ENCODE measurements at places on chromosomes 6 and 20.

DNA sequence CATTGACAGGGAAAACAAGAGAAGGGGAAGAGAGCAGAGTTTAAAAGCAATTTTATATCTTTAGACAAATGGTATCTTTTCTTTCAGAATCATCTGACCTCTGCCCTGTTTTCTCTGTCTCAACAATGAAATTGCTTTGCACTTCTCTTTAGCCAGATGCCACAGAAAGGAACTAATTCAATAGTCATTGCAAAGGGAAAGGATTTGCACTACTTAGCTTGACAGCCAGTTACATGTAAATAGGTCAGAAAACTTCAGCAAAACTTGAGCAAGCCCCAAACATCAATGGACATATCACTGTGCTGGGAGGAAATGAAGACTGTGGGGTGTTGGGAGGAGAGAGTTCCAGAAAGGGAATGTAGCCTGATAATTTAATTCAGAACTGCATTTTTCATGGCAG lies 181.3 kb upstream of the FAM83B start:
- DNase-seq, result no peak

DNA sequence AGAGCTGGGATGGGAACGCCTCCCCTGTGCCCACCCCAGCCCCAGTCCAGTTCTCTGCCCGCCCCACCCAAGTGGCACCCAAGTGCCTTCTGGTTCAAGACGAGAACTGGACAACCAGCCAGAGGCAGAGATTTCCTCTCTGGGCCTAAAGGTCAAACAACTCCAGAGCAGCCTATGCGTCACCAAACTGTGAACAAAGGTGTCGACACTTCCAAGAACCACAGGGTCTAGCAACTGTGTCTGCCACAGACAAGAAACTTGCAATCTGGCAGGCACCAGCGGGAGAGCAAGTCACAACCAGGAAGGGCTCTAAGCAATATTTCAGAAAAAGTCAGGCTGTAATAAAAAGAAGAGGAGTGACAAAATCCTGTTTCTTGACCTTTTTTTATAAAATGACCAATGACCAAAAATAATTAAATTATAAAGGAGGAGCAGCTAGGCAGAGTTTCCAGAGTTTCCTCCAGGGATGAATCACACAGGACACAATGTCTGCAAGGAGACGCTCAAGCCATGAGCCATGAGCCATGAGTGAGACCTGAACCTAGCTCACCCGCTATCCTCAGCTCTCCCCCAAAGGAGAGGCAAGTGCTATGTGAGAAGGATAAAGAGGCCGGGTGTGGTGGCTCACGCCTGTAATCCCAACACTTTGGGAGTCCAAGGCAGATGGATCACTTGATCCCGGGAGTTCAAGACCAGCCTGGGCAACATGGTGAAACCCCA lies 11.1 kb downstream of the EDEM2 start:
- peak; percentile 88 for DNase-seq

- peak; percentile 83 for DNase-seq
Measured at GRCh38 chr6:155418017-155418761, 37.5 kb downstream of the NOX3 start.

GRCh38 chr6:167735084-167735950 lies 91.4 kb upstream of the AFDN start:
- no peak for DNase-seq

DNA sequence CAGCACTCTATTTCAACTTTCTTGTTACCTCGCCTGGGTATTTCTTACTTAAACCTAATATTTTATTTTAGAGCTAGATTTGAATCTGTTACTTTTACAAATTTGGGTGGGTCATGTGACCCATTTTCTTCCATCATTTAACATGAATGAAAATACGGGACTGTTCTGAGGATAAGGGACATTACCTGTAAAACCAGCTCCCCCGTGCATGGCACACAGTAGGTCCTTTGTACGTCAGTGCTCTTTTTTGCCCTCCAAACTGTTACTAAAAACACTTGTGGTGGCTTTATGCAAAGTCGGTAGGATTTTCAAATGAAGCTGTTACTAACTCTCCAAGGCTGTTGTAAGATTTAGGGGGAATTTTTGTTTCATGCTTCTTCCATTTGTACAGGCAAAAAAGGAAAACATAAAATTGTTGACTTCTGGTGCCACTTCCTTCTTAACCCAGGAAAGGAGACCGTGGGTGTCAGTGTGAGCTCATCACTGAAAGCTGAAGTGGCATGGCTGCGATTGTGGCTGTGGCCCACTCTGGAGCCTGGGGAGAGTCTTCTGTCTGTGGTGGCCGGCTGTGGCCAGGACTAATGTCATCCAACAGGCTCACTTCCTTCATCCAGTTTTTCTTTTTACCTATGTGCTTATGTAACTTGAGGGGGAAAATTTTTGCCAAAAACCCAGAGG lies 40.2 kb upstream of the PXDC1 start:
- DNase-seq, result no peak

DNA sequence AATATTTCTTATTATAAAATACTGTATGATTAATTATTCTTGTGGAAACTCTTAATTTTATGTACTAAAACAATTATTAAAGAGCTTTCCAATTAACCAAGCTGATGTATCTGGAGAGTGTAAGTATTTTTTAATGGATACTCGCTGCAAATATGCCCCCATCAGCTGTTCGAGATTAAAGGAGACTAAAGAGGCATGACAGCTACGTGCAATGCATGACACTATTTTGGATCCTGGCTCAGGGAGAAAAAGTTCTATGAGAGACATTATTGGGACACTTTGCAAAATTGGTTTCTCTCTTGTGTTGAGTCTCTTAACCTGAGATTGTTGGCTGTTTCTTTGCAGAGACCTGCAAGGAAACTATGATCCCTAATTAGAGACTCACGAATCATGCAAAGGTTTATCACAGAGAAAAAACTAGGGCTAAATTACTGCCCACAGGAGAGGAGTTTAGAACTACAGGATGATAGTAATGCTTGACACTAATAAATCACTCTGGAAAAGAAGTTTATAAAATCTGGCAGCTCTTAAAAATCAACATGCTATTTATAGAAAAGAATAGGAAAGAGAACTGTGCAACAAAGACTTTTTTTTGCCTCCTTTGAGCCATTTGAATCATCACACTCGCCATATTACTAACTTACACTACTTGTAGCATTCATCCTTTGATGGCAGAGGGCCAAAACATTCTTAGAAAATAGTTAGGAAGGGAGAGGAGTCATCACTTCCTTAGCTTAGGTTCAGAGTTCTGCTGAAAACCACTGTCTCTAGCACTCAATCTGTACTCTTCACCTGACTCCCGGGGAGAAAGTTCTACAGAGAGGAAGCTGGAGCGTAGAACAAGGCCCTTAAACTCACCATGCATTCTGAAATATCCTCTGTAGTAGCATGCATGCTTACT lies 25.3 kb downstream of the NRN1 start:
- DNase-seq, result peak; percentile 45

- no peak for DNase-seq
Measured at GRCh38 chr6:149111556-149112115, 205.9 kb upstream of the TAB2 start.

- DNase-seq, result no peak
Measured at GRCh38 chr20:23658336-23658735, 20.6 kb upstream of the CST3 start.

- DNase-seq, result peak; percentile 51
Measured at GRCh38 chr6:112330071-112330878, 16.9 kb upstream of the RFPL4B start.

GRCh38 chr6:149340200-149340599 lies 22.7 kb downstream of the TAB2 start:
- DNase-seq, result no peak

- peak; percentile 61 for DNase-seq
Measured at GRCh38 chr20:43914311-43915210, at the start of gene TOX2. TOX2 (plus strand) TSS chr20:43914852; CDS start chr20:43914892, 40 bp downstream.

GRCh38 chr6:111552958-111553357 lies 52.7 kb downstream of the TRAF3IP2 start:
- DNase-seq, result no peak

DNA sequence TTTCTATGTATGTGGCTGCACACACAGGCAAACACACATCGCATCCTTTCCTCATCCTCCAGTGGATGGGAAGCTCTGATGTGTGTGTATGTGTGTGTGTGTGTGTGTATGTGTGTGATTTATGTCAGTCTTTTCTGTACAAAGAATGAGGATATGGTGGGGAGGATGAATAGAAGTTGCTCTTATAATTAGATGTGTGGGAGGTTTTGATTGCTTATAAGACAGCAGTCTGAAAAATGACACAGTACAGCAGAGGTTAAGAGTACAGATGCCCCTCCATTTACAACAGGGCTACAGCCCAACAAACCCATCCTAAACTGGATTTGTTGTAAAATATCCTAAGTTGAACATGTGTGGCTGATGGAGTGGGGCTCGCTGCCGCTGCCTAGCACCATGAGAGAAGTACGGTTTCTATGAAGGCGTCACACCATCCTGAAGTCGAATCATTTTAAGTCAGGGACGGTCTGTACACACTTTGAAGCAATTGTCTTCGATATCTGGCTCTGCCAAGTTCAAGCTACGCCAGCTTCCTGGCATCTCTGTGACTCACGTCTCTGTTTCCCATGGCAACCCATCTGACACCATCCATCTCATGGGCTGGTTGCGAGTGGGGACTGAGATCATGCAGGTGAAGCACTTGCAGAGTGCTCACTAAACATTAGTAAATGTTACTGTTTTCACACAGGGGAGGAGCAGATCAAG lies 252.6 kb downstream of the MYLK4 start:
- DNase-seq, result peak; percentile 25

DNA sequence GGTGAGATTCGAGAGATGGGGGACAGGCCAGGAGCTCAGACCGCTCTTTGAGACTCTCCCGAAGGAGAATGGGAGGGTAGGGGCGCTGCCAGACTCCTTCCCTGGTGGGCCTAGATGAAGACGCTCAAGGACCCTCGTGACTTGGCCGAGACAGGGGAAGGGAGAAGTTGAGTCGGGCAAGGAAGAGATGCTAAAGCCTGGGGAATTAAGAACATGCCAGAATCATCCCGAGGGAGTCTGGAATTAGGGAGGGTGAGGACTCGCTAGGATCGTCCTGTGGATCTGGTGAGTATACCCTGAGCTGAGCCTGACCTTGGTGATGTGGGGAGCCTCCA lies 529 bp downstream of the UBE2C start:
- DNase-seq, result no peak

- no peak for DNase-seq
Measured at GRCh38 chr6:56999049-56999448, 44.1 kb downstream of the BEND6 start.

DNA sequence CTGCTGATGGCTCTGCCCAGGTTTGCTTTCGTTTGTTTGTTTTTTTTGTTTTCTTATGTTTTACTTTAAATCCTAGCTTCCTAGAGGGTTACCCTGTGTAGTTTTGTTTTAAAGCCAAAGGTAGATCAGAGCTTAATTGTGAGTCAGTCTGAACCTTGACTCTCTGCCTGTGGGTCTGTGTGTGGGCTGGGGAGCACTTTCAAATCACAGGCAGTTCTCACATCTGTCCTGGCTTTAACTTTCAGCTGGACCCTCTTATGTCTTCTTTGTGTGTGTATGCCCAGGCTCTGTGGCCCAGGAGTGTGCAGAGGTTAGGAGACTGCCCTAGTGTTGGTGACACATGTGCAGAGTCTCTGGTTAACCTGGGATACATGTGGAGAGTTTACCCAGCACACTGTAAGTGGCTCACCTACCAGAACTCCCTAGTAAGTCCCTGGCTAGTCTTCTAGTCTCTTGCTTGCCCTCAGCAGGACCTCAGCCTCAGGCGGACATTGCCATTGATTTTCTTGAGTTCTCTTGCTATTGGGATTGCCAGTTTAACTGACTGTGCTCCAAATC lies 19.0 kb downstream of the HIVEP1 start:
- DNase-seq, result no peak

DNA sequence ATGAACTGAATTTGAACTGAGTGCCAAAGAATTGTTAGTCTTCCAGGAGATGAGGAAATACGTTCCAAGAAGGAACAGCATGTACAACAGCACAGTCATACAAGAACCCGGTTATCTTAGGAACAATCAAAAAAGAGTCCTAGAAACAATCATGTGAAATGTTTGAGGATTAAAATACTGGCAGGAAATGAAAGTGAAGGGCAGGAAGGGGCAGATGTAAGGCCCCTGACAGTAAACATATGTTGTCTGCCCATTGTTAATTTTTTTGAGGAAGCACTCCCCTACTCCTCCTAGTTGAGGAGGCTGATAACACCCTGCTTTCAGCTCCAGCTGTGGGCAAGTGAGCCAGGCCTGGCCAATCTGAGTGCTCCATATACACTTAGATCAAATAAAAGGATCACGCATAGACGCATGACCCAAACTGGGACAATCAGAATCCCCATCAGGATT lies 220.9 kb downstream of the HACE1 start:
- DNase-seq, result peak; percentile 94

DNA sequence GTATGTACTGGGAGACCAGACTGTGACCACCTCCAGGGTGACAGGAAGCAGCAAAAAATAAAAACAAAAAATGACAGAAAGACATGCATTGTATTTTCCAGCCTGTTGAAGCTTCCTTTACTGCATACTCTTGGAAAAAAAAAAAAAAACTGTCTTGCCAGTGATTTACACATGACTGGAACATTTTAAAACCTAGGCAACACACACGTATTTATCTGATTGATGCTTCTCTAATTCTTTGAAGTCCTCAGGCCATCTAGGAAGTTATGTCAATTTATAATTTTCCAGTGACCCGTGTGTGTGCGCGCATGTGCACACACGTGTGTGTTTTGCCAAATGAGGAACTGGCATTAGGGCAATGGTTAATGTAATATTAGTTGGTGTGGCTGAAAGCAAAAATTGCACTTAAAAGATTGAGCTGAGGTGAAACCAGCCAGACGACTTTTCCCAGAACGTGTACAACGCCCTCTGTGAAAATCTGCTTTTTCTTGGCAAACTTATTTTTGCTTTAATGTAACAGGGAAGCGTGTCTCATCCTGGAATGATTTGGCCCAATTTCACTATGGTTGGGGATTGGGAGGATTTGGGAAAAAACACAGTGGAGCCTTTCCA lies 315.2 kb downstream of the TFAP2A start:
- DNase-seq, result no peak

DNA sequence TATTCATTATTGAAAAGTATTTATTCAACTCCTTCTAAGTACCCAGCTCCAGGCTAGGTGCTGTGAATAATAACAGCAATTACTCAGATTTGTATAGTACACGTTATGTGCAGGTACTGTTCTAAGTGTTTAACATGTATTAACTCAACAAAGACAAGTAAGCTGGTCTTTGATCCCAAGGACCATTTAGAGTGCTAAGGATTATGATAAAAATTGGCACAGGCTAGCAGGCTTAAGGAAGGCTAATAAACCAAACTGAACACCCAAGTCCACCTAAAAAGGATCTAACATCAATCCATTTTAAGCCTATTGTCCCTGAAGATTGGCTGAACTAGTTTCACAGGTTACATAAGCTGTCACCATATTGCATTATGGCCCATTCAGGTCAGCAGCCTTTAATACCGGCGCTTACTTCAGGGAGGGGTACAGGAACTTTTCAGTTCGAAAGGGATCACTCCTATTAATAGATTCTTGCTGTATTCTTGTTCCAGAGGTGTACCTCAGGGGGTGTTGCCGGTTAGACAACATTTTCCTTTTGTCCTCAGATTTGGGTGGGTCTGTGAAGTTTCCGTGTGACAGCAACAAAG lies 99.0 kb upstream of the GMDS start:
- no peak for DNase-seq

DNA sequence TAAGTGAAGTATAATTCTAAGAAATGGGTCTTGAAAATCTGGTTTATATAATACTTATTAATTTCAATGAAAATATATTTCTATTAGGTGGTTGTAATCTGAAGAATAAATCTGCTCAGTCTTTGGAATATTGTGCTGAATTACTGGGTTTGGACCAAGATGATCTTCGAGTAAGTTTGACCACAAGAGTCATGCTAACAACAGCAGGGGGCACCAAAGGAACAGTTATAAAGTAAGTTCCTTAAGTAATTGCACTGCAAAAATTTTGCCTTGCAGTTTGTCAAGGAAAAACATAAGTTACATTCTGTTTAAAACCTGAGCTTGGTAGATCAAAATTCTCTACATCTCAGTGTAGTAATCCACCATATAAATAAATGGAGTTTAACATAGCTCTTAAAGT lies 106.0 kb downstream of the MYO6 start:
- DNase-seq, result peak; percentile 83

Data from cardiac fibroblast (primary cell).